Activated CD4-positive, CD25-positive, alpha-beta regulatory T cell treated with anti-CD3 and anti-CD28 coated beads, Interleukin-2, amount 50 U/mL, for 16 hours (primary cell): ENCODE measurements at places on chromosomes 16 and 17.

GRCh38 chr17:43378766-43379165 is 20.0 kb upstream of the ARL4D start:
- DNase-seq = no peak

- DNase-seq = no peak
These were observed 71.2 kb upstream of the MRTFB start for GRCh38 chr16:13999895-14000425.

DNA sequence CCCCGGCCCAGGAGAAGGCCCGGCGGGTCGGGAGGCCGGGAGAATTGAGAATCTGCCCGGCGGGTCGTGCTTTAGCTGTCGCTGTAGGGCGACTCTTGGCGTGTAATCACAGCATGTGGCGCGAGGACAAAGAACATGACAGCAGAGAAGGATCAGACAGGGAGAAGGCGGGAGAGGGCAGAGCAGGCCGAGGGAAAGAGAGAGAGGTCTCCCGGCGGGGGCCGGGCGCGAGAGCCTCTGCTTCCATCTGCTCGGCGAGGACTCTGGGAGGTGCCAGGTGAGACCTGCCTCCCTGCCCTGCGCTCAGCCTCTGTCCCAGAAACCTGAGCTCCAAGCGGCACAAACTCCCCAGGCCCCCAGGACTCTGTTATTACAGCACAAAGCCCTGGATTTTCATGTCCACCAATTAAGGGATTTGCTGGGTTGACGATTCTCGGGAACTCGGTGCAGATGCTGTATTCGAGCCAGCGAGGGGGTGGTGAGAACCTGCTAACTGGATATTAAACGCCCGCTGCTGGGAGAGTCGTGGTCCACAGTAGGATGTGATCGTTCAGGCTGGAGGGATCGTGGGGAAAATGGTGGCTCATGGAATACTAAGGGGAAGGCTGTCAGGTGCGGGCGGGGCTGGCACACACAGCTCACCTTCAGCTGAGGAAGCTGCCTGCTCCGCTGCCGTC is 172.0 kb upstream of the CIBAR2 start:
- DNase-seq = no peak

GRCh38 chr16:62711797-62712196 is 675.6 kb upstream of the CDH8 start:
- no peak for DNase-seq

GRCh38 chr17:67863624-67864247 is 38.4 kb downstream of the BPTF start:
- no peak for DNase-seq

GRCh38 chr16:71303938-71304337 is 14.7 kb upstream of the CMTR2 start:
- DNase-seq = no peak

DNA sequence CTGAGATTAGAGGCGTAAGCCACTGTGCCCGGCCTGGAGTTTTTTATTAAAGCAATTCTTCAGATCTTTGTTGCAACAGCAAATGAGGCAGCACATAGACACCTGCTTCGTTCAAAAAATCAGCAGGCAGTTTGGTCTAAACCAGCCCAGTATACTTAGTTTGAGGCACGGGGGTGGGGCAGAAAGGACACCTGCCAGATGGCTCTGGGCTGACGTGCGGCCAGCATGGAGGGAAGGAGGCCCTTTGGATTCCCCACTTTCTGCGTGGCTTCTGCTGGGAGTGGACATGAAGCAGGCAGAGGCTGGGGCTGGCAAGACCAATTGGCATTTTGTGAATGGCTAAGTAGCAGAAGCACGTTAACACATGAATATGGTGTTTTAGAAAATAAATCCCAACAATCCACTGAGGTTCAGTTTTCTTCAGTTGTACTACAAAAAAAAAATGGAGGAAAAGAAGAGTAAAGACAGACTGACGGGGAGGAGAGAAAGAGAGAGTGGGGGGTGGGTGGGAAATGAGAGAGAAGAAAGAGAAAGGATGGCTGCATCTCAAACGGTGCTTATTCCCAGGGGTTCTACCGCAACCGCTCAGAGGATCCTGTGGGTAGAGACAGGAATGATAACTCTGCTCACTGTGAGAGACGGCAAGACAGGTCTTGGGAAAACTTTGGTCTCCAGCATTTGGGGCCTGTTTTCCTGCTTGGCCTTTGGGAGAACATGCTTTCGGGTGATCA is 16.3 kb downstream of the C16orf46 start:
- no peak for DNase-seq

- DNase-seq = no peak
These were observed 148.7 kb upstream of the SDK2 start for GRCh38 chr17:73792994-73793393.

- no peak for DNase-seq
These were observed 223.1 kb downstream of the MAP2K6 start for GRCh38 chr17:69637446-69638156.

DNA sequence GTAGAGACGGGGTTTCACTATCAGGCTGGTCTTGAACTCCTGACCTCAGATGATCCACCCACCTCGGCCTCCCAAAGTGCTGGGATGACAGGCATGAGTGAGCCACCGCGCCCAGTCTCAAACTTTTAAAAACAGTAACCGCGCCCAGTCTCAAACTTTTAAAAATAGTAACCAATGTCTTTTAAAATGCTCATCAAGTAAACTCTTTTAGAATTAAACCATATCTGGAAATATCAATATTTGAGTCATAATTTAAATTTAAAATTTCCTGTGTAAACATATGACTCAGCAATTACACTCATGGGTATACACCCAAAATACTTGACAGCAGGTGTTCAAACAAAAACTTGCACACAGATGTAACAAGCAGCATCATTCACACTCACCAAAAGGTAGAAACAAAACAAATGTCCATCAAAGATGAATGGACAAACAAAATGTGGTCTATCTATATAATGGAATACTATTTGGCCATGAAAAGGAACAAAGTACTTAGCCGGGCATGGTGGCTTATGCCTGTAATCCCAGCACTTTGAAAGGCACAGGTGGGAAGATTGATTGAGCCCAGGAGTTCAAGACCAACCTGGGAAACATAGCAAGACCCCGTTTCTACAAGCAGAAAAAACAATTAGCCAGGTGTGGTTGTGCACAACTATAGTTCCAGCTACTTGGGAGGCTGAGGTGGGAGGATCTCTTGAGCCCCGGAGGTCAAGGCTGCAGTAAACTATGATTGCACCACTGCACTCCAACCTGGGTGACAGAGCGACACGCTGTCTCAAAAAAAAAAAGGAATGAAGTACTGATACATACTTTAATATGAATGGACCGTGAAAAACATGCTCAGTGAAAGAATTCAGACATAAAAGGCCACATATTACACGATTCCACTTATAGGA is 20.2 kb downstream of the ENPP7 start:
- no peak for DNase-seq

GRCh38 chr17:40598619-40599467 is 33.6 kb upstream of the CCR7 start:
- DNase-seq = peak; percentile 54

DNA sequence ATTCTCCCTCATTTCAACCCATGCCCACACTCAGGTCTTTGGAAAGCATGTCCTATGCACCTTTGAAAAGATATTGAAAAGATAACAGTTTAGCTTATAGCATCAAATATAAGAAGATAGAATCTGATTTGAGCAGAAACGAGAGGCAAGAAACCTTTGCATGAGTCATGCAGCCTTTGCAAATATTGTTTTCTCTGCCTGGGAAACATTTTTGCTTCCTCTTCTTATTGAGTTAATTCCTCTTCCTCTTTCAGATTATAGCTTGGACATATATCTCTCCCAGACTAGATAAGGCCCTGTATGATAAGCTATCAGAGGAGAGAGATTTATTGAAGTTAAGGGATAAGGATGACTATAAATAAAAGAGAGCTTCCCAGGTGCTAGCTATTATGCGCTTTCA is 46.1 kb upstream of the KCNJ2 start:
- DNase-seq = no peak

- no peak for DNase-seq
These were observed 29.3 kb downstream of the TBC1D16 start for GRCh38 chr17:80006339-80006720.

GRCh38 chr16:57345021-57345420 is 13.6 kb upstream of the CCL22 start:
- no peak for DNase-seq

GRCh38 chr16:31080756-31081419 is 6.7 kb downstream of the ZNF646 start:
- DNase-seq = no peak

- DNase-seq = no peak
These were observed 34.9 kb downstream of the HEATR6 start for GRCh38 chr17:60043846-60044245.

GRCh38 chr16:35745191-35745590 is 2285.8 kb downstream of the TP53TG3F start:
- DNase-seq = no peak

GRCh38 chr16:79691007-79691406 is 90.5 kb upstream of the MAF start:
- no peak for DNase-seq
